ENCODE measurements at places on chromosomes 3 and 15.

GRCh38 chr15:70788114-70789049 is 25.0 kb upstream of the UACA start:
- DNase-seq, result peak; percentile 64

DNA sequence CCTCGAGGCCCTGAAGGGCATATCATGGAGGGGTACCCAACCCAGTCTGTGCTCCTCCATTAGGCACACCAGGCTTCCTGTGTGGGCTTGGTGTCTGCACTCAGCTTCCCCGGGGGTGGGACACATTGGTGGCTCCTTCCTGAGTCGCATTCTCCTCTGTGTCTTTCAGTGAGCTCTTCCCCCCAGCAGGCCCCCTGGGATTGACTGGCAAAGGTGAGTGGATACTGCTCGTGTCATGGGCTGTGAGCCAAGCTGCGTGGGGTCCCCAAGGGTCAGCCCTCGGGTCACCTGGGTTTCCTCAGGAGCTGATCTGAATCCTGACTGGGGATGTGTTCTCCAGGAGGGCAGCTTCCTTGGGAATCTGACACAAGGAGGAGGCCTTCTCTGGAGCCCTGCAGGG is 231.0 kb downstream of the SNRPN start:
- DNase-seq, result no peak

DNA sequence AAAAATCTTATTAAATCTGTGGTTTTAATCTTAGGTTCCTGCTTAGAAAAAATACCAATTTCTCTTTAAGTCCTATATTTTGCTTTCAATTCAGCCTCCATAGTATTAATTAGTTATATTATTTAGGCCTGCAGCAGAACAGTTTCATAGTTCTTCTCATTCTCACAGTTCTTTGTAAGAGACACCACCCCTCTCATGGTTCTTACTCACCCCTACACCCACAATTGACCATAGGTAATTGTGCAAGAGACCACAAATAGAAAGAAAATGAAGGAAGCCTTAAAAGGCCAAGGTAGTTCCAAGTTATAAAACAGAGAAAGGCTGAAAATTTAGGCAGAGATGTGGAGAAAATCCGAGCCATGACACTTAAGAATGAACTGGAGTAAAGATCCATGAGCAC is 415.3 kb downstream of the TIGIT start:
- no peak for DNase-seq

DNA sequence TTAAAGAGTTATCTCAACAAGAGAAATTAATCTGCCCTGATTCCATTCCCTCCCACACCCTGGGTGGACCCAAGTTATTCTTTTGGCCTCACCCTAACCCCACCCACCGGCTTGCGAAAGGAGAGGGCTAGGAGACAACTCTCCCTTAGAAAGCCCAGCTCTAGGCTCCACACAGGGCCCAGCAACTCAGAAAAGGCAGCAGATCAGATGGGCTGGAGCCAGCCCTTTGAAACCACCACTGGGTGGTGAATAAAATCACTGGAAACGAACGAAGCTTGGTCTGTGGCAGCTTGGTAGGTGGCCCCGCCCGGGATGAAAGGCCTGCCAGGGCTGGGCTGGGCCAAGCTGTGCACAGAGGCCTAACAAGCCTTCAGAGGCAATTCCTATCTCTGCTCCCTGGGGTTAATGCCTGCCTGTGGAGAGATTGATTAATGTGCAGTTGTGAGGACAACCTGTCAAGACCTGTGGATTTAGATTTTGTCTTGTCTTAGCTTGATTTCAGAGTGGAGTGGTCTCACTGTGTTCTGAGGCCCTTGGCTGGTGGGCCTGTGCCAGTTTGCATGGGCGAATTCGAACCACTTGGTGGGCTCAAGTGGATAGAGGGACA is 38.8 kb downstream of the BHLHE40 start:
- DNase-seq, result no peak

DNA sequence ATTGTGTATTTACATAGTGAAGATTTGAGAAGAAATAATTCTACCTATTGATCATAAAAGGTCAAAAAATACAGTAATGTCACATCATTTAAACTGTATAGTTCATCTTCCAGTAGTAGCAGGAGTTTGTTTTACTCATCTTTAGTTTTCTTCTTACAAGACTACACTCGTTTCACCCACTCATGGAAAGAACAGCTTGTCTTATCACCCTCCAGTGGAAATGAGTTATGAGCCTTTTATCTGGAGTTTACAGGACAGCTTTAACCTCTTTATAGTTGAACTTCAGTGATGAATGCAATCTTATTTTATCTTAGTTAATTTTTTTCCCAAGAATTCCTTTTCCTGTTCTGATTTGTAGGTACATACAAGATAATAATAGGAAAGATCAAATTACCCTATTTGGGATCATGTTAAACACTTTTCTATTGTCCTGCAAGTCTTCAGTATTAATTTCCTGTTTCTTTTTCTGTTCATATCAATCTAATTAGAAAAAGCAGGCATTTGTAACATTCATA is 36.8 kb downstream of the RBMS3 start:
- no peak for DNase-seq

DNA sequence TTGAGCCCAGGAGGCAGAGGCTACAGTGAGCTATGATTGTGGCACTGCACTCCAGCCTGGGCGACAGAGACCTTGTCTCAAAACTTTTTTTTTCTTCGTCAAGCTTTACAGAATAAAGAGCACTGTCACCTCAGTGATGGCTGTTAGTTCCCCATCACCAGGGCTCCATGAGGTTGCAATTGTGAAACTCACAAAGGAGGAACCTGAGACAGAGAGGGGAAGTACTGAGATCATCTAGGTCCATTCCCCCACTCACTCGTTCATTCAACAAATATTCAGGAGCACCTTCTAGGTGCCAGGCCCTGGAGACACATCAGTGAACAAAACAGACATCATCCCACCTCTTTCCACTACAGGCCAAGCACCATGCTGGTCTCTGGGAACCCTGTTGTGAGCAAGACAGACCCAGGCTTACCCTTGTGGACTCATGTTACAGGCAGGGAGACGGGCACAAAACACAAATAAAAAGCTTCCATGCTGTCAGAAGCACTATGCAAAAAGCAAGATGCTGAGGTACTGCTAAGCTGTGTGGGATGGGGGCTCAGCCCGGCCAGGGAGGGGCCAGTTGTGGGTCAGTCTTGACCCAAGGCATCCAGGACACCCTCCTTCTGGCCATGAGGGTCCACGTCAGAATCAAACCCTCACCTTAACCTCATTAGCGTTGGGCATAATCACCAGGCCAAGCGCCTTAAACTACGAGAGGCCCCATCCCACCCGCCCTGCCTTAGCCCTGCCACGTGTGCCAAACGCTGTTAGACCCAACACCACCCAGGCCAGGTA is 2.1 kb upstream of the RHO start:
- DNase-seq, result no peak

DNA sequence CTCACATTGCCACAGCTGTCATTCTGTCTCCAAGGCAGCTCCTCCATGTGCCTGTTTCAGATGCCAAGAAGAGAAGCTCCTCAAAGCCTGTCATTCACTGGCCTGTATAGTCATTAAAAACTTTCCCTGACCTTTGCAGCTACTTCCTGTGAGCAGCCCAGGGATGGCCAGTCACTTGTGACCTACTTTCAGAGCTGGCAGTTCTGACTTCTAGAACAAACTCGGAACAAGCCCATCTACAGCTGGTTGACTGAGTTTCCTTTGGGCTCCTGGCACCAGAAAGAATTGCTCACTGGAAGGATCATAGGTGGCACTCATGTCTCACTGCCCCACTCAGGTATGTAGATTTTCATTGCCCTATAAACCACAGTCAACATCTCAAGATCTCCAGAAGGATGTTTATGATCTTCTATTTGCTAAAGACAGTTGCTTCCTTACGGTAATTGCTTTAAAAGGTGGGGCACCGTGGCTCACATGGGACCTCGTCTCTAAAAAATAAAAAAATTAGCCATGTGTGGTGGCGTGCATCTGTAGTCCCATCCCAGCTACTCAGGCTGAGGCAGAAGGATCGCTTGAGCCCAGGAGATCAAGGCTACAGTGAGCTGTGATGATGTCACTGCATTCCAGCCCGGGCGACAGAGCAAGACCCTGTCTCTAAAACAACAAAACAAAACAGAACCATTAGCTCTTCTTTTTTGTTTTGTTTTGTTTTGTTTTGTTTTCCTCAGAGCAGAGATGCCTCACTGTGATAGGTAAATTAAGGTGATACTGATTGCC is 11.2 kb upstream of the ATP13A3 start:
- DNase-seq, result no peak

DNA sequence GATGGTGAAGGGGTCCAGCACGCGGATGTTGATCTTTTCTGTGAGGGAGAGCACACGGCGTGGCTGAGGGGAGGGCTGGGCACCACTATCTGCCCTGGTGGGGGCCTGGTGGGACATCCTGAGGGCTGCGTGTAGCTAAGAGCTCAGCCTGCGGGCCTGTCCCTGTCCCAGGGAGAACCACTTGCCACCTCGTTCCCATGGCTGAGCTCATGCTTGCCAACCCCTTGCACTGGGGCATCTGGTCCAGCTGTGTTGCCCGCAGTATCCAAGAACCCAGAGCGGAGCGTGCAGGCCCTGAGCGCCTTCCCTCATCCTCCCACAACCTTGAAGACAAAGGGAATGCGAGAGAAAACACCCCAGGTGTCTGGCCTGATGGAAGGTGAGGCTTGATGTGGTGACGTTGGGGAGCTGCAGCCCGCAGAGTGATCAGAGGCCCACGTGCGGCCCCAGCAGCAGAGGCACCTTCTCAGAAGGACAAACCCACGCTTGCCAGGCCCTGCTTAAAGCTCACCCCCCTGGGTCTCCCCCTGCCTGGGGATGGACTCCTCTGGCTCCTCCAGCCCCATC is 28.9 kb downstream of the TKT start:
- no peak for DNase-seq

- peak; percentile 89 for DNase-seq
Measured at GRCh38 chr15:52481915-52482314, 46.8 kb downstream of the MYO5A start.

GRCh38 chr15:50710585-50710984 is 24.0 kb upstream of the TRPM7 start:
- DNase-seq, result no peak

DNA sequence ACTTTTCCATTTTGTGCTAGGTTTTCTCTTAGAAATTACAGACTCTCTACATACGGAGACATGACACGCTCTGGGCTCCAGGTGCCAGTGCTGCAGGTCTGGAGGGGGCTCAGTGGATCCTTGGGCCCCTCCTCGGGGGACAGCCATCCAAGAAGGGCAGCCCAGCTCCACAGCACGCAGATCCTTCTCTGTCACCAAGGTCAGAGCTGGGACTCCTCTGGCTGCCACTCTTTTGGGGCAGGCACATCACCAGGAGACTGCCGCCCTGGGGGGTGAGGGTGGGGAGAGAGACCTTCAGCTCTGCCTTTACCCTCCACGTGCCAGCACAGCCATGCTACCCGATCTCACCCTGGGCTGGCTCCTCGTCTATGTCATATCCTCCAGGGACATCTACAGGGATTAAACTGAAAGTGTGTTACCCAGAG is 65.6 kb downstream of the ATP10A start:
- DNase-seq, result no peak

DNA sequence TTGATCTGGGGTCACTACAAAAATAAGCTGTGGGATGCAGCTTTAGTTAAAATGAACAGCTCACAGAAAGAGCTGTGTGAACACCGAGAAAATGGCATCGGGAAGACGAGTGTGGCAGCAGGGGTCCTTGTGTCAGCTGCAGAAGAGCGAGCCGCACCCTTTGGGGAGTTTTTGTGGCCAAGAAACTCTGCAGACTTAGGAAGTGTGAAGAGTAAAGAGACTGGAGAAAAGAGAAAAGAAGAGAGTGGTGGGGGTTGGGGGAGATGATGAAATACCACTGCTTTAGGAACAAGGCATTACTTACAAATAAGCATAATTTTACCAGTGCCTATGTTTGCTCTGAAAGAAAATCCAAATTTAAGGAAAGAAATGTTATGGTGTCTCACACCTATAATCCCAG is 147.8 kb downstream of the LRRC28 start:
- DNase-seq, result no peak
